Right hindlimb (tissue), 1 donor: ENCODE measurements at places on chromosomes 12 and 14.

DNA sequence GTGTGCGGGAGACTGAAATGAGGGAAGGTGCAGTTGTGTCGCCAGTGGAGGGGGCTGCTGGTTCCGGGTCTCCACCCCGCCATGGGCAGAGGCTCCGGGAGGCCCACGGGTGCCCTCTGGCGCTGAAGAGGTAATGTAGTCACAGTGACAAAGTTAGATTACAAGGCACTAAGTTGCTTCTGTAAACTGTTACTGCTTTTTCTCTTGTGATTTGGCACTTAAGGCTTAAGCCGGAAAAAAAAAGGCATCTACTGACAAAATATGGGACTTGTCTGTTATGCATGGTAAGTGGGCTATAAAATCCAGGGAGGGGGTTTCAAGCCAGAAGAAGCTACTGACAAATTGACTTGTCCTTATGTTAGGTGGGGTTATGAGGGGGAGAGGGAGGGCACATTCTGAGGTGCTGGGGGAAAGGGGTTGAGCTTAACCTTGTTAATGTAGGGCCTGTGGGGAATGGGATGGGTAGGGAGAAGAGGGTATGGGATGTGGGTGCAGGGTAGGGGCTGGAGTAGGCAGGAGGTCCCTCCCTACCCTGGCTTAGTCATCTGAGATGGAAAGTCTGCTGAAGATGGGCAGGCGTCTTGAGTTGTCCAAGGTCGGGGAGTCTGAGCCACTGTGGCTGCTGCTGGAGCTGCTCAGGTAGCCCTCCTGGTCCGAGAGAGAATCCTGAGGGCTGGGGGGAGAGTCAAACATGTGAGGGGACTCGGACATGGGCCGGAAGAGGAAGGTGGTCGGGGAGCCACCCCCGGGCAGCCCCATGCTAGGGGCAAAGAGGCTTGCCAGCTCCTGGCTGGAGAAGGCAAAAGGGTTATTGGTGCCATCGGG lies 3.7 kb downstream of the ZFP36L1 start:
- peak; percentile 89 for DNase-seq

DNA sequence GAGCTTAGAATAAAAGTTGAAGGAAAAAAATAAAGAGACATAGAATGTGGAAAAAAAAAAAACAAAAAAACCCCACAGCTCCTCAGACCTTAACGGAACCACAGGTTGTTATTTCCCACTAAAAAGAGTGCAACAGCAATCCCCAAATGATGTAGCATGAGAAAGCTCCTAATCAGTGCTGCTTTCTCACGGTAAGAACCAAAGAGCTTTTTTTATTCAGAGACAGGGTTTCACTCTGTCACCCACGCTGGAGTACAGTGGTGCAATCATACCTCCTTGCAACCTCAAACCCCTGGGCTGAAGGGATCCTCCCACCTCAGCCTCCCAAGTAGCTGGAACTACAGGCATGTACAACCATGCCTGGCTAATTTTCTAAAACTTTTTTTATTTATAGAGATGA lies 13.3 kb downstream of the NDUFA12 start:
- DNase-seq, result no peak

DNA sequence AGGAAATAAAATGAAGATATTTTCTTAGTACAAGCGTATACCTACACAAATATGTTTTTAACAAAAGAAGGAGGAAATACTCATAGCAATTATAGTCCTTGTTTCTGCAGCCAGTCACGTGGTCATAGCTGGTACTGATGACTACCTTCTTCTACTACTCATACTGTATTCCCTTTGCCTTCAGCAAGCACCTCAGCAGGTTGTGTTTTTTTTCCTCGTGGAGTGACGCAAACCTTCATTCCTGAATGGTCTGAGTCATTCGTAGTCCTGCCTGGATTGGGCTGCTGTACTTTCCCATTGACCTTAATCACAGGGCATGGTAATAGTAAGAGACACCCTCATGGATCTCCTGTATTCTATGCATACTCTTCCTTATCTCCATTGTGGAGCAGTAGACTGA lies 25.7 kb upstream of the SLC16A7 start:
- DNase-seq, result no peak

DNA sequence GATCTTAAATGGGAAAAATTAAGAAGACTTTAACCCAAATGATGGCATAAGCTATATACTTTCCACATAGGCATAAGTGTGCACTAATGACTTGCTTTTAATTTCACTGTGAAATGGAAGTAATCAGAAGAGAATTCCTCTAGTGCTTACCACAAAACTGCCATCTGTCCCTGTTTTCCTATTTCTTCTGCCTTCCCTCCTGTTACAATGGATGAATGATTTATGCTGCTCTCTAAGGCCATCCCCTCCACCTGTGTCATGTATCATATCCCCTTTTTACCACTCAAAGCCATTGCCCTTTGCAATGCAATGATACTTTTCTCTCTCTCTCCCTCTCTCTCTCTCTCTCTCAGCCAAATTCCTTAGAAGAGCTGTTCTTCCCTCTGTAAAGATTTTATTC lies 109.1 kb downstream of the C12orf50 start:
- DNase-seq, result no peak

- no peak for DNase-seq
Observed at GRCh38 chr12:28759333-28759732, 389.7 kb upstream of the FAR2 start.
